Head of caudate nucleus (tissue), 42 donors: ENCODE measurements at places on chromosomes 2 and 18.

DNA sequence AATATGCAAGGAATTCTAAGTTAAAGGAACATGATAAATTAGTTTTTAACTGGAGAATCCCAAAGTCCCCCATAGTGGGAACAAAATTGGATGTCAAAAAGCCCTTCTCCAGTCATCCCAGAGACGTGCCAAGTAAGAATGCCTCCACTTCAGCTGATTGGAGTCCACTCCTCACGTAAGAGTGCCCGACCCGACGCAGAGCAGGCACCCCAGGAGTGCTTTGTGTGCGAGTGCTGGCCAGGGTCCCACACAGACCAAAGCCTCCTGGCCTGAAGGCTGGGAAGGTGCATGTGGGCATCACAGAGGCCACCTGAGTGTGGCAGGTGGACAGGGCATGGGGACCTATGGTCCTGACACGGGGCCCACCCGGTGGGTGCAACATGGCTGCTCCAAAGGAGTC, 183.5 kb downstream of the GLI2 start:
- DNase-seq, result no peak

DNA sequence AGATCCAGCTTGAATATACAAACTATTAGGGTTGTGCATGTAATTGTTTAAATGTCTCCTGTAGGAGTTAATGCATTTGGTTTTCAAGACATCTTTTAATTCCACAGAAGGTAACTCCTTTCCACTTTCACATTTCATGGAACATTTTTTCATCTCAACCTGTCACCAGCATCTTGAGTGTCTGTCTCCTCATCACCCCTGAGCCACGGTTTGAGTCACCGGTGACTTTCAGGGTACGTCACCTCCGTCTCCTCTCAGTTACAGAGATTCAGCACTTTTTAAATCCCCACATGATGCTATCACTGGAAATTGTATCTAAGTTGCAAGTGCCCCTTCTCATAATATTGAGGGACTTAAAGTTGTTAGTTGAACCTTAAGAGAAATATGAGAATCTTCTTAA, 25.3 kb downstream of the GPR55 start:
- peak; percentile 32 for DNase-seq

DNA sequence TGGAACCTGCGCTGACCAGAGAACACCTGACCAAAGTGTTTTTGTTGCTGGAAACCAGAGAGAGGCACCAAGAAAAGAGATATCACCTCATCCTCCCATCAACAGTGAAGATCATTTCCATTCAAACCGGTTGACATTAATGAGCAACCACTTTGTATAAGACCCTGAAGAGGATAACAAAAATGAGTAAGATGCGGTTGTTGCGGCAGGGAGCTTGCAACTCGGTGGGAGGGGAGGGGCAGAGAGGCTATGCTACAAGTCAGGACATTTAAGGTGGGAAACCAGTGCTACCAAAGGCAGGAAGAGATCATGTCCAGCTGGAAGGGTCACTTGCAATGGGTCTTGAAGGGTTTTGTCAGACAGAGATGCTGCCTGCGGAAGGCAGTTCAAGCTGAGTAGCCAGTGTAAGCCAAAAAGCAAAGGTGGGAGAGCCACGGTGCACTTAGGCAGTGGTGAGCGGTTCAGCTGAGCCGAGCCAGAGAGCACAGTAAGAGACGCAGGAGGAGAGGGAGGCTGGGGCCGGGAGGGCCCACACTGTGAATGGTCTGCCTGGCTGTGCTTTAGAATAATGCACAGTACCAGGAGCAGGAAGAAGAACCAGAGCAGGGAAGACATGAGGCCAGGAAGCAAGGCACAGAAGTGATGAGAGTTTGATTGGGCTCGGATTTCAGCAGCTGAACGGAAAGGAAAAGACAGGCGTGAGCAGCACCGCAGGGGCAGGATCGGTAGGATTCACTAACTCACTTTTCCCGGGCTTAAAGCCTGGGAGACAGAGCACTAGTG, 24.4 kb upstream of the DTNB start:
- DNase-seq, result no peak

- no peak for DNase-seq
Measured at GRCh38 chr2:216918088-216918680, 58.3 kb upstream of the TNP1 start.

GRCh38 chr2:123864416-123864815, 160.7 kb upstream of the CNTNAP5 start:
- no peak for DNase-seq

- DNase-seq, result no peak
Measured at GRCh38 chr2:230668184-230668938, 44.3 kb upstream of the CAB39 start.

DNA sequence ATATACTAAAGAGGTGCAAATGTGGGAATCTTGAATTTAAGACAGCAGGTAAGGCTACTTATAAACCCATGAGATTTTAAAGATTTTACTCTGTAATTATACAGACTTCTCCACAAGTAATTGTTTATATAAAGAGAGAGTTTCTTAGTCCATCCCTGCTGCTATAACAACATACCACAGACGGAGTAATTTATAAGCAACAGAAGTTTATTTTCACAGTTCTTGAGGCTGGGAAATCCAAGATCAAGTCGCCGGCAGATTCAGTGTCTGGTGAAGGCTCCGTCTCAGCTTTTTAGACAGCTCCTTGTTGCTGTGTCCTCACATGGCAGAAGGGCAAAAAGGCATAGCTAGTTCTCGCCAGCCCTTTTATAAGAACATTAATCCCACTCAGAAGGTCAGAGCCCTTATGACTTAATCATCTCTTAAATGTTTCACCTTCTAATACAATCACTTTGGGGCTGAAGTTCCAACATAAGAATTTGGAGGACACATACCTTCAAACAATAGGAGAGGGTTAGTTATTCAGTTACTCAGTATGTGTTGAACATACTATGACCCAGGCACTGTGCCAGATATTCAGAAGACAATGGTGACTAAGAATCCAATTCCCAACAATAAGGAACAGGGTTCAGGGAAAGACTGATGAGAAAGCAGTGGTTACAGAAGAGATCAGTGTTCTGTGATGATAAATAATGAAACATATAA, 466.0 kb downstream of the RIT2 start:
- no peak for DNase-seq

DNA sequence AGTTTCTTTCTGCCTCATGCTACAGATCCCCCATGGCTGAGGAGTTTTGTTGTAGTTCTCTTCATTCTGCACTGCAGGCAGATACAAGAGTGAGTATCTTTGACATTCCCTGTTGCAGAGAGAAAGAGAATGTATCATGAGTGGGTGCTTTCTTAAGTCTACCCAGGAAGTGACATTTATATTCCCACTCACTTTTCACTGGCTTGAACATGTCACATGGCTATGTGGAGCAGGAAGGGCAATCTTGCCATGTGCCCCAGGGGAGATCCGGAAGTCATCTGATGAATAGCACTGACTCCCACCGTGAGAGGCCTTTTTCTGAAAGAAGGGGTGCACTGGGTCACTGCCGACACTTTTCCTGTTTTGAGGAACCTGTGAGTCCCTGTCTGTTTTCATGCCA, 66.4 kb upstream of the BOD1L2 start:
- DNase-seq, result peak; percentile 29

DNA sequence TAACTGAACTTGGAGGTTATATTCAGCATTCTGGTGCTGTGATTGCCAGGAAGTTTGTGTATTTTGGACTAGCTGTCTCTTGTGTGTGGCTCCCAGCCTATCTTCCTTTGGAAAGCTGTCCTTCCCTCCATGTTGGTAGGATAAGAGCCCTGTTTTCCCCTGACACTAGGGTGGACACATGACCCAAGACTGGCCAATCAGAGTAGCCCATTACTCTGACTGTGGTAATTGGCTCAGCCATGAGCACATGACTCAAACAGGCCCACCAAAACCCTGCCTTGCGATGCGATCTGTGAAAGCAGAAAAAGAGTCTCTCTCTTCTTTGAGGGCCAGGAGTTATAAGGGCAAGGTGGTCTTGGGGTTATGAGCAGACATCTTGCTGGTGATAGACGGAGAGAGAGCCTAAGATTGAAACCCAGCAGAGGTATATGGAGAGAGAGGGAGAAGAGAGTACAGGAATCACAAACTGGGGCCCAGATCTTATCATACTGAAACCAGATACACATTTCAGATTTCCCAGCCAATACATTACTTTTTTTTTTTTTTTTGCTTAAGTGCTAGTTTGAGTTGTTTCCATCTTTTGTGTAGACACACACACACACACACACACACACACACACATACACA, 45.3 kb upstream of the SERPINE2 start:
- no peak for DNase-seq

- DNase-seq, result no peak
Measured at GRCh38 chr2:217688494-217688893, 314.3 kb downstream of the TNS1 start.

GRCh38 chr2:209771474-209772289, at the start of gene UNC80:
TSS of gene UNC80 (plus strand) at chr2:209771832. CDS start at chr2:209772073, 241 bp downstream.
- peak; percentile 73 for DNase-seq

GRCh38 chr2:163345795-163346573, 389.8 kb downstream of the FIGN start:
- no peak for DNase-seq

DNA sequence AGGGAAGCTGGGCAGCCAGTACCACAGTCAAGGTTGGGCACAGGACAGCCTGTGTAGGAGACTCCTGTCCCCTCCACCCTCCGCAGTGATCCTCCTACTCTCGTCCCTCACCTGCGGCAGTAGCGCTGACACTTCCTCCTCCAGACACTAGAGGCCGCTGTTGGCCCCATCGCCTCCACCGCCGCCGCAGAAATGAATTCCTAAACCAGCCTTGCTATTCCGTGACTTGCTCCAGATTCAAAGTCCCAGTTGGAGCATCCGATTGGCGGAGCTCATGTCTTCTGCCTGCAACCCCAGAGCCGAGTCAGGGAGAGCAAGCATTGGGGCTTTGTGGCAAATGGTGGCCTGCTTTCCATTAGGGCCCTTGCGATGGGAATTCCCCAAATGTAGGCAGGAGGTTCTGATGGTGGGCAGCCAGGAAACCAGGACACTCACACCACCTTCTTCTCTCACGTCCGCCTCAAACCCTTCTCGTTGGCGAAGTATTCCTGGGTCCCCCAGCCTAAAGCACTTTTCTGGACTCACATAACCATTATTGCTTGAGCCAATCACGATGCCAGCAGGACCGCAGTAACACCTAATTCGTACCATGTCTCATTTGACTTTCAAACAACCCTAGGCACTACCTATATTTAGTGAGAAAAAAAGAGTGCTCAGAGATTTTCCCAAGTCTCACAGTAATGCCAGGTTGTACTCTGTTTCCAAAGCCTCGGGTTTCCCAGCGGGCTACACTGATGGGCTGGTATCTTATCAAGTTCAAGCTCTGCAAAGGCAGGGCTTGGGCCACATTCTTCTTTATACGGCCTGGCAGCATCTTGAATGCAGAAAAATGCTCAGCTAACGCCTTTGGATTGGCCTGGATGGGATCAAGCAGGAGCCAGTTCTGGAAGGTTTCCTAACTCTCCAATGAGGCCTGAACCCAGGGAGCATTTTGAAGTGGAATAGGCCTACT, 1.2 kb upstream of the DNAJB2 start:
- peak; percentile 90 for DNase-seq

DNA sequence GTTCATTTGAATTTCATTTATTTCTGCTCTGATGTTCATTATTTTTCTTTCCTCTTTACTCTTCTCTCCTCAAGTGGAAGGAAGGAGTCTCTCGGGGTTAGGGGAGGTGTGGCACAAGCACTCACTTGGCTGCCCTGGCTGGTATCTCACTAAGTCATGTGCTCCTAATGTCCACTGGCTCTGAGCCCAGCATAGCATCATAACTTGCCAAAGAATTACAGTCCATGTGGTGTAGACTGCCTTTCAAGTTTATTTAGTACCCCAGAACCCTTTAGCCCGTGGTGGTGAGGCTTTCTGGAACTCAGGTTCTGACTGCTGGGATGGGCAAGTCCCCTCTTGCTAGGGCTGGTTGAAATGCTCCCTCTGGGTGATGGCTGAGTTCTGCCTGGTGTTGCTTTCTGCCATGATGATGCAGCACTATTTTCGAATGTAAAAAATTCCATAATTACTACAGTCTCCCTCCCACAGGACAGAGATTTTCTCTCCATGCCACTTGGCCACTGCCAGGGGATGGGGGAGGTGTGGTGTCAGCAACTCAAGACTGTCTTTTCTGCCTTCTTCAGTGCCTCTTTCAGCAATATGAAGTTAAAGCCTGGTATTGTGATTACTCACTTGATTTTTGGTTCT, 22.2 kb downstream of the SPAG16 start:
- no peak for DNase-seq

GRCh38 chr18:77897606-77898005, 648.0 kb downstream of the GALR1 start:
- no peak for DNase-seq

DNA sequence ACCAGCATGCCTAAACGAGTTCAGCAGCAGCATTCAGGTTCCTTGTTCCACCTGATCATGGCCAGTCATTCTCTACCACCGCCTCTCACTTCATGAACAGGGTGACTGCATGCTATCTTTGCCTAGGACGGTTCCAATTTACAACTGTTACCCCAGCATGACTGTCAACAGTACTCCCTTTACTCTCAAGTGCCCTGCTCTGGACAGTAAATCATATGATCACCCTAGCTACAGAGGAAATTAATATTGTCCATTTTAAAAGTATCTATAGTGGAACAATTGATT, 25.7 kb downstream of the MGAT4A start:
- DNase-seq, result no peak

- no peak for DNase-seq
Measured at GRCh38 chr2:166344286-166345113, 31.2 kb downstream of the SCN9A start.

DNA sequence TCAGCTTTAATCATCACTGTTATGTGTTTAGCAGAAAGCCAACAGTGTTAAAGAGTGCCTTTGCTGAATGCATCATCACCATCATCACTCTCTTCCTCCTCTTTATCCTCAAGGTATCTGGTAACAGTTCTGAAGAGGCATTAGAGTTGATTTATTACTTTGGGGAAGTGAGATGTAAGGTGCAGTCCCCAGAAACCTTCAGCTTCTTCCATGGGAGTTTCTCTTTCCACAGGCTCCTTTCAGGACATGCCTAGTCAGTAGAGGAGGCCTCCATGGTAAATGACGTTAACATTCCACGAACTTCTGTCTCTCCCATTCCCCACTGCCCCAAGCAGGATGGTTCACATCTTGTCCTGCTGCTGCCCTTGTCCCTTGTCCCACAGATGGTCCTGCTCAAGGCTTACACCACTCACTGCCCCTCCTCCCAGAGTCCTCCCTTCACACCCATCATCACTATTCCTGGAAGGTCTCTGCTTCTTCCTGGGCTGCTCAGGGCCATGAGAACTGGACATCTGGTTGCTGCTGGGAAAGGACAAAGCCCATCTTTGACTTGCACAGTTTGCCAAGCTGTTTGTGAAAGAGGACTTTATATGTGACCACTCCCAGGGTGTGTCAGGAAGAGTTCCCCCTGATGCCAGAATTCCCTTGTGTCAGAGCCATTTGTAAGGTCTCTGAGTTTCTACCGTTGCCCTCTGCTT, 5.3 kb upstream of the REG1A start:
- DNase-seq, result no peak
